Hepatocyte (in vitro differentiated cells): ENCODE measurements at places on chromosomes 2 and 18. TPM values are rescaled to one million over a fixed set of nuclear protein-coding genes. Genes with fewer than 3 reads are reported as not detected.

DNA sequence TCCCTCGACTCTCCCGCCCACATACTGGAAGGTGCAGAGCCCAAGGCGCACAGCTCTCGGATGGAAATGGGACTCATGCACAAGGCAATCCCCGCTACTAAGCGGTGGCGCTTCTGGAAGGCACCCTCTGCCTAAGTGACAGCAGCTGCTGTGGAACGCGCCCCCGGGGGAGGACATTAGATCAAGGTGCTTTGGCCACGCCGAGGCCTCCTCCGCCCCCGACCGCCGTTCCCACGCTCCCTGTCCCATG is 202 bp downstream of the MCEE start:
- no peak for DNase-seq

DNA sequence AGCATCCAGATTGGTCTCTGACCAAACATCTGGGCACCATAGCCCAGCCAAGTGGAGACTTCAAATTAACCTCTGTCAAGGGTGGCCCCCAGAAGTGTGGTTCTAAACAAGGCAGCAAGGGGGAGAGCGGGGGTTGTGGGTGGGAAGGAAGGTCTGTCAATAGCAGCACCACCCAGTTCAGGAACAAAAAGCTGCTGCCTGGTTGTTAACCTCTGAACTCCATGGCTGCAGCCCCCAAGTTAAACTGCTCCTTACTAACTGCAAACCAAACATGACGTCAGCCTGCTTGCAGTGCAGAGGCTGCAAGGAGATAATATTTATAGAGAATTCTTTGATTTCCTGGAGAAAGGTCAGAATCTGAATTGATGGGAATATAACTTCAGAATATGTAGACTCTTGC is 76.5 kb downstream of the ARL4C start:
- DNase-seq: no peak

GRCh38 chr18:50340078-50340477 is 34.8 kb upstream of the SKA1 start:
- DNase-seq: no peak

DNA sequence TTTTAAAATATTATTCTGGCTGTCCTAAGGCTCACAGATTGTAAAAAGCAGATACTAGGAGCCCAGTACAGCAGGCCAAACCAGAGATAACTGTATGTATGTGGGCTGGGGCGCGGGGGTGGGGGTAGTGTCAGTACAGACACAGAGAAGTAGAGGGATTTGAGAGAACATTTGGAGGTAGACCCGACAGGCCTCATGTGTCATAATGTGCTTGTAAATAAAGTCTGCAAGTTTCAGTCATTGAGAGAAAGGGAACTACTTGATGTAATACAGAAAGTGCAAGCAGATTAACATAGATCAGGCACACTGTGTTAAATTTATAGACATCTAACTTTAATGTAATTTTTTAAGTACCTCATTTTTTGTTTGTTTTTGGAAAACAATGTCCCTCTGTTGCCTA is 7.4 kb upstream of the POLI start:
- no peak for DNase-seq

GRCh38 chr18:3603421-3604234 is 153.7 kb downstream of the TGIF1 start:
- peak; percentile 83 for DNase-seq

DNA sequence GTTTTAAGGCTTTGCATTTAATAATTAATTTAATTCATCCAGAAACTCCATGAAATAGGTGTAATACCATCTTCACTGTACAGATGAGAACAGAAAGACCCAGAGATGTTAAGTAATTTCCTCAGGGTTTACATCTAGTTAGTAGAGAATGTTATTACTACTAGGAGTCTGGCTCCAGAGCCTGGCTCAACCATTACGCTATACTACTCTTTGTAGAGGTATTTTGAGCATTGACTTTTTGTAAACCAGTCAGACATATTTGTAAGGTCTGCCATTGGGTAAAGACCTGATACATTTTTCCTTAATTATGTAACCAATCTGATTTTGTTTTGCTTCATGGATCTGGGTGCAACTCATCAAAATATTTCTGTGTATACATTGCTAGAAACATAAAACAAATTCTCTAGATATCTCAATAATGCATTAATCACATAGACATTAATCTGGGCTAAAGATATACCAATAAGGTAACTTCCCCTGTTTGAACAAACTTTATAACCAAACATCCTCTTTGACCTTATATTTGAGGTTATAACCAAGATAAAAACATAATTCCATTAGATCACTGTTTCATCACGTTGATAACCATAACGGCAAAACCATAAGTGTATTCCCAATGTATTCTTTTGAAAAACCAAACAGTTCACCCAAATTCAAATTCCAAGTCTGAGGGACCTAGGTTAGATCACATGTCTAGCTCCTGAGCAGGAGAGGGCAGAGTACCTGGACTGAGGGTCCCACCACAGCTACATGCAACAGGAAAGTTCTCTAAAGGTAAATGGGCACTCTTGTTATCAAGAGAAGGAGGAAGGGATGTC is 135.0 kb downstream of the IKZF2 start:
- no peak for DNase-seq

GRCh38 chr2:118974103-118974993 is 32.4 kb downstream of the MARCO start:
- peak; percentile 32 for DNase-seq

DNA sequence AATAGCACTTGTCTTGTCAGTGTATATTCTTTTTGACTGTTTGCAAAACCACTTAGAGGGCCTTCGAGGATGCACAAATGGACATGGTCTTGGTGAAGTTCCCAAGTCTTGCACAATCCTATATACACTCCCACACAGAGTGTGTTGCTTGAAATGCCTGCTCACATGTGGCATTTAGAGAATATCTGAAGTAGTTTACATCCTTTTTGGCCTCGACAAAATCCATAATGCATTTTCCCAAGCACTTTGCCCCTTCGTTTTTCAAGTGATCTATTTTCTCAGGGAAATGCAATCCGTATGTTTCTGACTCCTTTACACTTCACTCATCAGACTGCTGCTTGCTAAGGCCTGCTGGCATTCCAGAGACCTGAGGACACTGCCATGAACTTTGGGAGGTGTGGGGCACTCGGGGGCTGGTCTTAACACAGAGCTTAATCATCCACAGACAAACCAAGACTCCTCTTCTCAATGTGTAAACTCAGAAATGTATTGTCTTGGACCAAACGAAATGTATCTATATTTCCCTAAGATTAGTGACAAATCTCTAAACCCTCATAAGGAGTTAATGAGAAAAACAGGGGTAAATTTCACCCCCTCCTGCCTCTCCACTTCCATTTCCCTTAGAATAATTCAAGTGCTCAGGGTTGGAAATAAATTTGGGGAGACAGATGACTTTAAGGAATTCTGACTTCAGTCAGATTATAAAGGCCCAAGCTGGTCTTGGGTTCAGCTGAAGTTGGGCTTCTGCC is 219.3 kb upstream of the APCDD1 start:
- DNase-seq: peak; percentile 30

DNA sequence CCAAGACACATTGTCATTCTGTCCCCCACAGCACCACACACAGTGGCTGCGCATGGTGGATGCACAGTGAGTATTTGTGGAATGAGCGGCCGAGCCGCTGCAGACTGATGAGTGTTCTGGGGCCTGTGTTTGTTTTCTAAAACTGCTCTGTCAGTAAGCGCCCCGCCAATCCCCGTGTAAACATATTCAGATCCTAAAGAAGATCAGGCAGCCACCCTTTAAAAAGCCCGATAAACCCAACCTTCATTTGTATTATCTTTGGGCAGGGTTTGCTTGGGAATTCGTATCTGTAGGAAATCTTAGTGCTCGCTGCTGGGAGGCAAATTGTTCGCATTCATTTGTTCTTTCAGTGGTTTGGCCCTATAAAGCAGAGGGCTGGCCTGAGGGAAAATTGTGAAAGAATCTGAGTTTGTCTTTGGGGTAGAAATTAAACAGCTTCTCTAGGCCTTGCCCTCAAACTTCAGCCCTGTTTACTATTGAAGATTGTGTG is 68.6 kb downstream of the TGOLN2 start:
- peak; percentile 45 for DNase-seq

GRCh38 chr2:60707750-60708371 is 48.2 kb upstream of the PAPOLG start:
- peak; percentile 68 for DNase-seq

CLHC1 gene
- total RNA-seq: 7.9 and 21.1 TPM in 2 replicates

DNA sequence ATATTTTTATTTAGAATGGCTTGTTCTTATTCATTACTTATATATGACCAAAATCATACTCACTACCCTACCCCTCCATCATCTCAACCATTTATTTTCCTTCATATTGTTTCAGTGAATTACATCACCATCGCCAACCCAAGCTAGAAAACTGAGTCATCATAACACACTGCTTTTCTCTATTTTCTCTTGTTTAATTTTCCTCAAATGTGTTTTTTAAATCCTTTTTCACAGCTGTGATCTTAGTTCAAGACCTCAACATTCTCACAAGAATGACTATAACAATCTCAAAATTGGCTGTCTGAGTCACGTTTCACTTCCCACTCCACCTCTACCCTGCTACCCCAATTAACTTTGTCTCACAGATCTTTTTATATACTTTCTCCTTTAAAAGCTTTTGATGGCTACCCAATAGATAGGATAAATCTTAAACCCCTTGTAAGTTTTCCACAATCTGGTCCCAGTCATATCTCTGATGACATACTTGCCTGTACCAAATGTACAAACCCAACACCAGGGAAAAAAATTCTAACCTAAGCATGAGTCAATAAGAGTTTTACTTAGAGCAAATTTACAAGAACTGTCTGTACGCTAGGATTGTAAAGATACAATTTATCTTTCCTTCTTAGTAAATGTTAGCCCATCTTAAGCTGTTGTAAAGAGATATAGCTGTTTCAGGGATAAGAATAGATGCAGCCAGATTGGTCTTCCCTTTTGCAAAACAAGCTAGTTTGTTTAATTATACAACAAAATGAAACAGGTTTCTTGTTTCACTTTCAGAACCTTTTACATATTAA is 635.1 kb upstream of the SLC39A10 start:
- no peak for DNase-seq

GRCh38 chr2:127525691-127526131 is 578 bp downstream of the IWS1 start:
- peak; percentile 50 for DNase-seq

DNA sequence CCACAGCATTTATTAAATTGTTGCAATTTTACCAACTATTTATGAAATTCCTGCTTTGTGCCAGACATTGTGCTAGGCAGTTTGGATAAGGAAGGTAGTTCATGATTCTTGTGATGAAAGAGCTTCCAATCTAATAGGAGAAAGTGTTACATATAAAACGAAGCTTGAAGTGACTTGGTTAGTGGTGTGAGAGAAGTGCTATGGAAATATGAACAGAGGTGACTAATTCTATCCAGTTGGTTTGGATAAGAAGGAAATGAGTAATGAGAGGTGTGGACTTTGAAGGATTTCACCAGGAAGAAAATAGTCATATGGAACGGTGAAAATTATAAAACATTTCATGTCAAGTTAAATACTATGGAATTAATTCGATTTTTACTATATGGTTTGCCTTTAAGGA is 48.6 kb downstream of the EML6 start:
- no peak for DNase-seq

LAMA3 gene
- 52.1 and 63.3 TPM in 2 replicates for total RNA-seq

DNA sequence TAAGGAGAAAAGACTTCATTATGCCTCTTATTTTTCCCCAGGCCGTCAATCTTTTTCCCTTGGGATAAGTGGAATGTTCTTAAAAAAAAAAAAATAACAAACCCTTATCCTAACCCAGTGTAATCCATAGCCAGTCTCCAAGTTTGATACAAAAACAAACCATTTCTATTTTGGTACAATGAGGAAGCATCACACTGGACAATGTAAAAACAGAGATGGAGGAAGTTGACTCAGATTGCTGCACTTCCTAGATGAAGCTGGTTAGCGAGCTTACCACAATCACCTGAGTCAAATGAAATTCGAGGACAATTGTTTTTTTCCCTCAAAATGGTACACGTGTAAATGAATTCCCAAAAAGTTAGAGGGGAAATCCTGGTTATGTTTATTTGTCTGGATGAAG is 259.7 kb downstream of the TCF4 start:
- no peak for DNase-seq

CNDP2 gene
- total RNA-seq: 95.7 and 101 TPM in 2 replicates

DNA sequence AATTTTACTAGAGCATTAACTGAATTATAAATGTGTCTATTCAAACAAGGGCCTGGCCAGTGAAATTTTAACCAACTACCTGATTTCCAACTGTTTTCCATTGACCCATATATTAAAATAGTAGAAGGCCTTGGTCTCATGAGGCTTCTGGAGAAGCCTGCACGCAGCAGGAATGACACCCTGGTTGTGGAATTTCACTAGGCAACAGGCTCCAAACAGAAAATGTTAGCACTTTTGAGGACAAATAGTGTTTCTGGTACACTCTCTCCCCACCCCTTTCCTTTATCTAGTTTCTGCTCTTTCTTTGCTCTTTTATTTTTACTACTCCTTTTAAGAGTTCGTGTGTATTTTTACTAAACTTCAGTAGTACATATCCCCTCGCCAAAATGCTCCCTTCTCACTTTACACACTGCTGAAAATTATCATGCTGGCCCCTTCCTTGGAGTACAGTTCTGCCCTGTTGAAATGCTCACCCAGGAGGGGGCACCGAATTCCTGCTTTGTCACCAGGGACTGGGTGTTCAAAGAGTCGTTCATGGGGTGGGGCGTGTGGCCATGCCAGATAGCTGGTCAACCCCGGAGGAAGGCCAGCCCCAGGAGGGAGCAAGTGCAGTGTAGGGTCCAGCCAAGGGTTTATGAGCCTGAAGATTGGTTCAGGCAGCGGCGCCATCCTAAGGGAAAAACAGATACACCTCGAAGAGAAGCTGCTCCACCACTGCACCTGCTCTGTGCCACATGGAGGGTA is 22.1 kb upstream of the COL6A3 start:
- no peak for DNase-seq

HOXD12 gene
- total RNA-seq: 17.9 and 29.0 TPM in 2 replicates

DQX1 gene
- 1.2 and 4.0 TPM in 2 replicates for total RNA-seq

- no peak for DNase-seq
Observed at GRCh38 chr2:234147335-234147861, 96.9 kb downstream of the SPP2 start.

GRCh38 chr18:22838639-22839277 is 94.4 kb upstream of the RBBP8 start:
- no peak for DNase-seq

DNA sequence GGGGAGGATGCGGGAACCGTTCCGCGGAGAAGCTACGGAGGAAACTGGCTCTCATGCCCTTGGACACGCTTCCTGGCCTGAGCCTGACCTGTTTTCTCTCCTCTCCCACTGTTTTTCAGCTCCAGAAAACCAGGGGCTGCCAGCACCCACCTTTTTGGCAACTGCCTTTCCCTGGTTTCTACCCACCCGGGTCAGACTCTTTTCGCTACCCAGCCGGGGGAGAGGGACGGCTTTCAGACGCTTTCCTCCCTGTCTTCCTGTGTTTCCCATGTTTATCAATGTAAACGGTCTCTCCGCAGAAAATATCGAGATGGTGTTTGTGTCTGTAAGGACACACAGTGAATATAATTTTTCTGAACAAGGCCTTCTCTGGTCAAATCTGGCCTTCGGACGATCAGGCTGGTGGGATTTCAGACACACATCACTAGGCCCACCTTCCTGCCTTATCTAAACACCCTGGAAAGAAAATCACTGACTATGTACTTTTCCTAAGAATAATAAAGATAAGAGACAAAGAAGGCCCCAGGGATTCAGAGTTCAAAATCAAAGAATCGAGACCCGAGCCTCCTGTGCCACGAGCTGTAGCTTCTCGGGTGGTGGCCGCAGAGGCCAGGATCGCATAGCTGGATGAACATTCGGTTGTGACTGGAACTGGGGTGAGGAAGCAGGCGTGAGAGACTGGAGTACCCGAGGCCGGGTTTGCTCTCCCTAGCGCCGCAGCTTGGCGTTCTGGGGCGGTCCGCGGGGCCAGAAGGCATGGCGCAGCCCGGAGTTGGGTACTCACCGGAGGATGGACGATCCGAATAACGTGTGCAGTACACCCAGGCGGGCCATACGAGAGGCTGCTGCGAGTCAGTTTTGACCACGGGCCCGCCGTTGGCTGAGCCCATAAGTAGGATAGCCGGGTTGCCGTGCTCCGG is 1.7 kb downstream of the EN1 start:
- DNase-seq: no peak
